Fibroblast of the aortic adventitia (primary cell): ENCODE measurements at places on chromosomes 5 and 9.
A peak's percentile ranks its signal among the peaks of the same experiment; 100 is the strongest.

- DNase-seq = no peak
Observed at GRCh38 chr5:149761461-149761860, 31.4 kb downstream of the PPARGC1B start.

GRCh38 chr5:13250464-13251291 is 693.8 kb downstream of the DNAH5 start:
- DNase-seq = peak; percentile 1

DNA sequence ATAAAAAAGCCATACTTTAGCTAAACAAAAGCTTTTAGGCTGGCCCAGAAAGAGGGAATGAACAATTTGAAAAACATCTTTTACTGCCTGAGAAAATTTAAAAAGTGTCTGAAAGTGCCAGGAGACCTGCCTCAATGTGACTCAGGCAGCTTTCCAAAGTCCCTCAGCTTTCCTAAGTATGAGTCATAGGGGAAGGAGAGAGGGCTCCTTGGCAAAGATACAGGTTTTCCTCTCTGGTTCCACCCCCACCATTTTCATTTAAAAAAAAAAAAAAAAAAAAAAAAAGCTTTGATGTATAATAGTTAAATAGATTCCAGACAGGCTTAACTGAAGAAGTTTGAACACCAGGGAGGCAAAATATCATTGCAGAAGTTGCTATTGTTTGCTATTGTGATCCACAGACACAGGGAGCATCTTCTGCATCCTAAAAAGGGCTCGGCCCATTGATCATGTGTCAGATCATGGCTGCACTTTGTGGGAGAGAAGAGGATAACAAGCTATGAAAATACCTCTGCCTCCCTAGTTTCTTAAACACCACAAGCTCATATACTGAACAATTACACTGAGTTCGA is 71.5 kb downstream of the MRPS27 start:
- DNase-seq = peak; percentile 97

DNA sequence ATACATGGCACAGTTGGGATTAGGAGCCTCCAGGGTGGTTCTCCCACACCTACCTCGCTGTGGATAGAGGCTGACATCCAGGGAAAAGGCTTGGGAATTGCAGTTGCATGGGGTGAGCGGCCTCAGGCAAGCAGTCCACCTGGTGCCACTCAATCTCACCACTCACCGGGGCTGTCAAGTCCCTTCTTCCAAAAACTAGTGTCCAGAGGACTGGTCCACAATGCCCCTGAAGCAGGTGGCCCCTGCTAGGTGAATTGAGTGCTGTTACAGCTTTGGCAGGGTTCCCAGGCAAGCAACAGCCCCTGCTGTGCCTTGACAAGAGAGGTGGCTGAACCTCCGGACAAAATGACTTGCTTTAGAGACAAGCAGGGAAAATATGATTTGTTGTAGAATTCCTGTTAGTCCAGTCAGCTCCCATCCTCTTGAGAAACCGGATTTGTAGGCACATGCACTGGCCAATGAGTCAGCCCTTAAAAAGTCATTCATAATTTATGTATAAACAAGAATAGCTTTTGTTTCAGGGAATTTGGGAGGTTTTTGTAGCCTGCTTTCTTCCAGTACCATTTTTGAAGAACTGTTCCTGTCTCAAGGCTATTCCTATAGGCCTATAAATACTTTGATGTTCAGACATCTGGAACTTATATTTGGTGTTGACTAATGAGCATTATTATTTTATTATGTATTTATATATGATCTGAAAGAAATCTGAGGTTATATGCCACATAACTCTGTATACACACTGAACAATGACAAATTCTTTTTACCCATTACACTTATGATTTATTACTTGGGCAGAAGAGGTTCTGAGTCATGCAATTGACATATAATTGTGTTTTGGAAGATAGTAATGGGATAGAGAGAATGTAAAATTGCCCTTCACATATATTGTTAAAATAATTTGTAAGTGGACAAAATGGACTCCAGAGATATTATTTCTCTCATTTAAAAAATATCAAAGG is 411.1 kb downstream of the ACTL7B start:
- DNase-seq = peak; percentile 95

GRCh38 chr5:138840103-138840502 is 35.0 kb downstream of the LRRTM2 start:
- no peak for DNase-seq

- DNase-seq = no peak
Observed at GRCh38 chr5:2014058-2014610, 131.4 kb upstream of the IRX4 start.

GRCh38 chr5:159453209-159453608 is 122.9 kb upstream of the IL12B start:
- DNase-seq = no peak
